ENCODE measurements at places on chromosomes 7 and 10.

- DNase-seq: no peak
Measured at GRCh38 chr7:99782012-99782953, 1.7 kb downstream of the CYP3A4 start.

DNA sequence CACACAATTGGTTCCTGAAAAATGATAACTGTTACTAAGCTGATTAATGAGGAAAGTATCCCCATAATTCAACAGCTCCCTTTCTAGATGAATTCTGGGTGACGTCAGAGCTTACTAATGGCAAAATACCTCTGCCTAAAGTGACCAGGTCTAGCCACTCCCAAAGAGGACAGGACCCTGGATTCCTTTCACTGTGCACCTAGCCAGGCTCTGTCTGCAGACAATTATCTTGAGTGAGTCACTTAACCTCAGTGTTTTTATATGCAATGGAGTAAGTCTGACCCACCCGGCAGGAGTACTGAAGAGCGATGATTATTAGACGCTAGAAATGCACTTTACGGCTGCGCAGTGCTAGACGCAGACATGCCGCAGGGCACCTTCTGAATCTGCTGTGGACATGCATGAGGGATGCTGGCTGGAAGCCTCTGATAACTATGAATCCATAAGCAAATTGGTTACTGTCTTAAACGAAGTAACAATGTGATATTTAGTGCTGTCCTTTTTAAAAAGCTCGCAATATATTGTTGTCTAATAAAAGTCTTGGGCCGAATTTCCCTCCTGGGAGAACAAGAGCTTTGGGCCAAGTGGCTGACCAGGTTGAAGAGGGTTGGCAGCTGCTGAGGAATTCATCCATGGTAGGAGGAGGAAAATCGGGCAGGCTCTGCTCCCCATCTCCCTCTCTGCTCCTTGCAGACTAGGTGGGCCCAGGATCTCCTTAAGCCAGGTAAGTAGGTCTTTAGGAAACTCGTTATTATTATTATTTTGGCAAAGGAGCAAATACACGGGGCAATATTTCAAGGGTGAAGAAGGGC lies 4.6 kb upstream of the INPP5A start:
- peak; percentile 88 for DNase-seq

DNA sequence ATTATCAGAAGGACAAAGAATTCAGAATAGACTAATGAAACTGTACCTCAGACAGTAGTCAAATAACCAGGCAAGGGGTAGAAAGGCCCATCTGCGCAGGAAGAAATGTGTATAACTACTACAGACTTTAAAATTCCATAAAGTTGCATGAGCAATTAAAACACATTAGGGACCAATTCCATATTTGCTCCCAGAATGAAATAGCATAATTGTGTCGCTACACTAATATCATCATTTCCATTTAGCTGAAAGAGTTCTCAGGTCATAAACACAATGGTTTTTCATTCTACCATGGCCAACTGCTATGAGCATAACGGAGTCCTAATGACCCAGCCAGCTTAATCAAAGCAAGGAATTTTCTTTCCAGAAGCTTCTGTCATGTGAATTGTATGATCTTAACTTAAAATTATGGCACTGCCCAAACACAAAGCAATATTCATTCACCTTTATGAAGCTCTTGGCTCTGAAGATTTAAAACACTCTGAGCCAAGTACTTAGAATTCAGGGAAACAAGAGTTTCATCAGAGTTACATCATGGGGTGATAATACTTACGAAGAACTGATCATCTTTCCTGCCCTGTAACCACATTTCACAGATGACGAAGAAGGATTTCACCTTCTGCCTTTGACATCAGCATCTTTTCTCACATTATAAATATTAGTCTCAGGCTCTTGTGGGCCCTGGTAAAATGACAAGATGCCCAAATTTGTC lies 98.1 kb upstream of the DOCK1 start:
- DNase-seq: no peak

DNA sequence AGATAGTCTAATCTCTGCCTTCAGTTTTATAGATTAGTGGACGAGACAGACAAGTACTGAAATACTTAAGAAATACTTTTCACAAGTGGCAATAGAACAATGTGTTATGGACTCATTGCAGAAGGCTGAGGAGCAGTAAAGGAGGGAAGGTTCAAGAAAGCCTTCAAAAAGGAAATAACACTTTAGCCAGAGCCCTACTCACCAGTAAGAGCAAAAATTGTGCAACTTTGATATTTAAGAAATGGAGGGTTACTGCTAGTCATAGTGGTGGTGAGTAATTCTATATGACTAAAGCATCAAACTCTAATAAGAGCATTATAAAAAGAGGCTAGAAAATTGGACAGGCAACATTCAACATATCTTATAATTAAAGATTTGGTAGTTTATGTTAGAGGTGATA lies 28.8 kb downstream of the PTPN12 start:
- peak; percentile 45 for DNase-seq

GRCh38 chr10:17787087-17787961 lies 21.8 kb upstream of the MRC1 start:
- DNase-seq: peak; percentile 93

DNA sequence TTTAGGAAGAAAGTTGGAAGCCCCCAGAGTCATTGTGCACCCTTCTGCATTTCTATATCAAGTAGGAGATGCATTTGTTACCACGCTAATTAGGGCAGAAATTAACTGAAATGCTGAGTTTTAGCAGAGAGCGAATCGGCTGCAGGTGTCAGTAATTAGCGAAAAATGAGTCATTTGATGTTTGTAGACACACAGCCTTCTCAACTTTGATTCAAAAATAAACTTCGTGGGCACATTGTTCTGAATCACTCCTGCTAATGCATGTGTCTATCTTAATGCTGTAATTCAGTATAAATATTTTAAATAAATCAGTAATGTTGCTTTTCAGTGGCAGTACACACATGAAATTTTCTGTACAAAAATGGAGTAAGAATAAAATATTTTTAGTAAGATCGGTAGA lies 109.5 kb upstream of the CARD11 start:
- DNase-seq: no peak

DNA sequence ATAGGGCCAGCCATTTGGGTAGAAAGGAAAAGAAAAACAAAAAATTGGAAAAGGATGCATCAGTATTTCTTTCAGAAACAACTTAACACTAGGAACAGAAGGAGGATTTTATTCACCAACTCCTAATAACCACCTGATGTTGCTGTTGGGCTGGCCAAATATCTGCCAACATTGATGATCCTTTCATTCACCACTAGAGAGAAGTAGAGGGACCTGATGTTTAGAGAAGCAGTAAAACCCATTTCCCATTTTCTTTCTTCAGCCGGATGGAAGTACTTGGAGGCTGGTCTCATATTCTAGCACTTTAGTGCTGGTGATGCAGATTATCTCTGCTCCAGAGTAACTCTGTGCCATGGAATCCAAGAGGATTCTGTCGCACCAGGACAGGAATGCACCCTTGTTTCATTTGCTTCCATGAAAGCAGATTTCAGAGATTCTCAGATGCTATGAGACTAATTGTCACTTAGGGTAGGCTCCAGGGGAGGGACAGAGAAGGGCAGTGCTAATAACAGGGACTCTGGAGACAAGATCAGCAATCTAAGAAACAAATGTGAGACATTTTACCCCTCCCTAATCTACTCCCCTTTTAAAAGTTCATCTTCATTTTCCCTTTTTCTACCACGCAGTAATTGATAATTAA lies 3.1 kb downstream of the KLLN start:
- peak; percentile 76 for DNase-seq

DNA sequence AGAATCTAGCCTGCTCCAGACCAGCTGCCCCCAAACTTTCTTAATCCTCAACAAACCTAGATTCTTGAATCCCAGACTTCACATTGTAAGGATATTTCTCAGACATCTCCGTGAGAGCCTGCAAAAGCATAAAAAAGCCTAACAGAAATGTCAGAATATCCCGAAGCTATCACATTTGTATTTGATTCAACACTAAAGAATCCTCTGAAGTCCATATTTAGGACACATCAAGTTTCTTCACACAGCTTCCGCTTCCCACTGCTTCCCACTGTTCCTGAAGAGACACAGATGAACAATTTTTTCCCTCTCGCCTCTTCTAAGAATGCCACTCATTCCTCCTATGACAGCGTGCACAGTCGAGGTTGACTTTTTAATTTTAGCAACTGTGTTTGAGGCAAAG lies 396.2 kb upstream of the IGFBP3 start:
- DNase-seq: peak; percentile 92

DNA sequence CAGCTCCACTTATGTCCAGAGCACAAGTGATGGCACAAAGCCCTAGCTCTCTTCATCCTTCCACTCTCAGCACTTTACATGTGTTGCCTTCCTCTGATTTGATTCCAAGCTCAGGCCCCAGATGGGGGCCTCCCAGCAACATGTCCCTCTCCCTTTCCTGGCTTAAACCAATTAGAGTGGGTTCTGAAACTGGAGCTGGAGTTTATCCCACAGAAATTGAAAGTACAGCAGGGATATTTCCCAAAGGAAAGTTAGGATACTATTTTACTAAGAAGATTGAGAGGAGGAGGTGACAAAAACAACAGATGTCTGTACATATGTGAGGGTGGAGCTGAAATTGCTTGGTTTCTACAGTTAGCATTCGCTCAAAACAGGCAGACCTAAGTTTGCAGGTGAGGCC lies 724.6 kb downstream of the AUTS2 start:
- no peak for DNase-seq

DNA sequence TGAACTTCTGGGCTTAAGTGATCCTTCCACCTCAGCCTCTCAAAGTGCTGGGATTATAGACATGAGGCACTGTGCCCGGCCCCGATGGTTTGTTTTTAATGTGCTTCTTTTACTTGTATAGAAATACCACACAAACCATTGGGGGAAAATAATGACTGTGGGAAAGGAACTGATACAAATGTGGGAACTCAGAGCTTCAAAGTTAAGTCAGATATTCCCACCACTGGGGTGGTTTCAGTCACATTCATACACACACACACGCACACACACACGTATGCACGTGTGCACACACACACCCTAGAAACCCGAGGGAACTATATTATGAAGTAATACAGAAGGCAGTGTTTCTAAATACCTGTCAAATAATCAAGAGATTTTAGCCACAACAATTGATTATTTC lies 17.0 kb downstream of the CPA4 start:
- DNase-seq: no peak

- no peak for DNase-seq
Measured at GRCh38 chr7:50835156-50835555, 52.5 kb upstream of the GRB10 start.

GRCh38 chr10:131121511-131122035 lies 189.9 kb downstream of the TCERG1L start:
- DNase-seq: no peak

DNA sequence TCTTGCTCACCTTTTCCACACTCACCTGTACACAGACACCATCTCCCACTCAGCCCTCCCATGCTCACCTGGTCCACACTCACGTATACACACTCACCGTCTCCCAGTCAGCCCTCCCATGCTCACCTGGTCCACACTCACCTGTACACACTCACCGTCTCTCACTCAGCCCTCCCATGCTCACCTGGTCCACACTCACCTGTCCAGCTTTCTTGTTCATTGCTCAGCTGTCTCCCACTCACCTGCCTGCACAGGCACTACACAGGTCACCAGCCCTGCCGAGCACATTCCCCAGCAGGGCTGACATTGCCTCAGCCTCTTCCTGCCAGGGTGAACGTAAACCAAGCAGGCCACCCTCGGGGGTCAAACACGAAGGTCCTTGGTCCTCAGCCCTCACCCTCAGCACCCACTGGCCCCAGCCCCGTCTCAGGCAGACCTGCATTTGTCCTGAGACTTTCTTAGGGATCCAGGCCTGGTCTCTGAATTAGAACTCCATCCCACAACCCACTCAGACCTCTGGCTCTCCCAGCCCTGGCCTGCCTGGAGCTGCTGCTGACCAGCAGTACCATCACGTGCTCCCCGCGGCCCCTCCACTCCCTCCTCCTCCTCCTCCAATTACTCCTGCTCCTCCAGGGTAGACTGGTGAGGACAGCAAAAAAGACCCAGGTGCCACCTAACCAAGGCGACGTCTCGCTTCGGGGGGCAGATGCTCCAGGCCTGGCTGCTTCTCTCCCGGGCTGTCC lies 12.8 kb upstream of the DNAAF5 start:
- no peak for DNase-seq

GRCh38 chr7:143408686-143409561 lies at the start of gene EPHA1:
EPHA1 (minus strand) TSS chr7:143408856; CDS start chr7:143408805, 51 bp downstream.
- no peak for DNase-seq

GRCh38 chr7:108808549-108809266 lies 239.0 kb downstream of the DNAJB9 start:
- no peak for DNase-seq

DNA sequence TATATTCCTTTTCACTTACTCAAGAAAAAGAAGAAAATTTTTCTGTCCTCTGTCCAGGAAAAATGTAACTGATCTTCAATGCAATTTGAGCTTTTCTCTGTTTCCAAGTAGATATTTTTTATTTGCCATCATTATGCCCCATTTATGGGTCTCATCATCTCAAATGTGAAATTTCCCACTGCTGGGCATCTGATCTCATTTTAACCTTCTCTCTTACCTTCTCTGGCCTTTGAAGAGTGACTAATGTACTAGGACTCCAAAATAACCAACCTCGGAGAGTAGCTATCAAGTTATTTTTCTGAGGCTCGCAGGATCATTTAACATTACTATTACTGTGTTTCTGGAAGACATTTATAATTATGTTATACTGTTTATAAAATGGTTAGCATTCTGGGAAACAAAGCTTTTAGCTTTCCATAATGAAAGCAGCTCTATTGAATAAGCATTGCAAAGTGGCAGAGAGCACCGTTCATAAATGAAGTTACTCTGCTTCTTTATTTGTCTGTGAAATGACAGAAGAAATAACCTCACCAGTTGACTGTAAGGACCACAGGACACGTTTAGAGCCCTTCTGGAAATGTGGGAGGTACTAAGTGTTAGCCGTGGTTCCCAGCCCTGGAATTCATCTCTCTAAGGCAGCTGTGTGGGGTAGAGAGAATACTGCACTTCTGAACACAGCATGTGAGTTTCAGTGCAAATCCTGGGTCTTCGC lies 33.3 kb upstream of the NMT2 start:
- peak; percentile 45 for DNase-seq

- DNase-seq: no peak
Measured at GRCh38 chr7:100576384-100576993, 2.8 kb upstream of the SAP25 start.

GRCh38 chr7:1121886-1122831 lies 34.2 kb downstream of the GPER1 start:
- DNase-seq: no peak

GRCh38 chr10:103545771-103546281 lies 52.3 kb downstream of the NEURL1 start:
- no peak for DNase-seq

DNA sequence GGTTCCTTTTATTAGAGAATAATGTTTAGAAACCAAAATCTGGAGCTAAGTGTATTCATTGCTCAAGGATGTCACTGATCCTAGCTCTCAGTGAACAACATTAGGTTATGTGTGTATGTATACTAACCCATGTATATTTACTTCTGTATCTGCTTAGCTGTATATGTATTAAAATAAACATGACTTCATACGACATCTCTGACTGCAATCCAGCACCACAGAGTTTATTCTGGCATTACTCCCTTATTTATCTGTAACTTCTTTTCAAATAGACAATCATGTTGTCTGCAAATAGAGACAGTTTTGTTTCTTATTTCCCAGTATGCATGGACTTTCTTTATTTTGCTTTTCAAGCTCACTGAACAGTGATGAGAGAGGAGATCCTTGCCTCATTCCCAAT lies 441.0 kb upstream of the NFE2L3 start:
- no peak for DNase-seq

Measured in fibroblast of skin of back (primary cell).